Mesothelial cell of epicardium (in vitro differentiated cells): ENCODE measurements at places on chromosomes 3 and 15. TPM values are rescaled to one million over a fixed set of nuclear protein-coding genes. Genes with fewer than 3 reads are reported as not detected.

Gene GOLGA6B
- 0.18 to 0.57 TPM in 2 of 3 replicates, not detected in the other for total RNA-seq

Gene EDEM1
- 24.0 to 26.0 TPM (median 25.7 TPM) in 3 replicates for total RNA-seq

Gene GOLGA6L7
- total RNA-seq: not detected in 3 replicates

Gene RRP9
- 20.5 to 20.9 TPM (median 20.6 TPM) in 3 replicates for total RNA-seq

Gene RBMS3
- 42.5 to 46.3 TPM (median 45.4 TPM) in 3 replicates for total RNA-seq

Gene RYK
- 93.1 to 103 TPM (median 100 TPM) in 3 replicates for total RNA-seq

Gene LRRC3B
- 0.11 to 0.34 TPM (median 0.23 TPM) in 3 replicates for total RNA-seq

DNA sequence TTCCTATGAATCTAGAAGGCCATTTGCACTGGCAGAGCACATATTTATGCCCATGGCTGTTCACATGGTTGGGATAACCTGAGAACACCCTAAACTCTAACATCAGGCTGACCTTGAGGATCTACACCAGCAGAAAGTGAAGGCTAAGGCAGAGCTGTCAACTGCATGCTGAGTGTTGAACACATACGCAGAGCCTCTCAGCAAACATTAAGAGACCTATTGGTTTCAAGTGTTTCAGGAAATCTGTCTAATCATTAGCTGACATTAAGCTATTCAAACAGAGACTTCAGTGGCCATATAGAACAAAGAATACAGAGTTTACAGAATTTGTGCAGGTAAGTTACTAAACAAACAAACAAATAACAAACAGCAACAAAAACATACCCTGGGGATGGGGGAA, 16.1 kb upstream of the SEC61A1 start:
- no peak overlapping the region for H3K4me3 ChIP-seq
- peaks cover 57% of the 10 kb centered on the region for H3K27me3 ChIP-seq

DNA sequence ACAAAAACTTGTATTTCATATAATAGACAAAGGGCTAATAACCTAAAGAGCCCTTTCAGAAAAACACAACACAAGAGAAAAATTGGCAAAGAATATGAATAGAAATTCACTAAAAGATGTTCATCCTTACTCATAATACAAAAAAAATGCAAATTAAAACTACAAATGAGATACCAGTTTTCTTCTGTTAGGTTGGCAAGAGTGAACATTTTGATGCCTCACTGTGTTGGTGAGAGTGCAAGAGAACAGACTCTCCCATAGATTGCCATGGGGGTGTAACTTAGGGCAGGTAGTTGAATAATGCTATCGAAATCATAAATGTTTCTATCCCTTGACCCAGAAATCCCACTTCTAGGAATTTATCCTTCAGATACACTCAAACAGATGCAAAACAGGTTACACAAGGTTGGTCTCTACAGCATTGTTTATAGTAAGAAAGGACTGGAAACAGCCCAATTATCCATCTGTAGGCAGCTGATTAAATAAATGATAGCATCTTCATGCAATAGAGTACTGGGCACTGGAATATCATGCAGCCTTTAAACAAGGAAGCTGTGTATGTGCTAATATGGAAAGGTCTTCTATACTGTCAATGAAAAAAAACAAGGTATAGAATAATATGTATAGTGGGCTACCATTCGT, 146.3 kb downstream of the TLE3 start:
- H3K4me3 ChIP-seq: no peak overlapping the region
- H3K4me1 ChIP-seq: no peaks in the 10 kb centered on the region
- H3K36me3 ChIP-seq: no peaks in the 10 kb centered on the region

GRCh38 chr3:74693251-74693650, 78.8 kb upstream of the CNTN3 start:
- H3K4me3 ChIP-seq: no peak overlapping the region
- DNase-seq: no peak
- H3K4me1 ChIP-seq: no peaks in the 10 kb centered on the region
- H3K36me3 ChIP-seq: no peaks in the 10 kb centered on the region
- no peak overlapping the region for H3K27ac ChIP-seq

GRCh38 chr3:140842984-140843649, 98.5 kb upstream of the SLC25A36 start:
- no peaks in the 10 kb centered on the region for H3K4me1 ChIP-seq
- no peak overlapping the region for H3K27ac ChIP-seq
- no peaks in the 10 kb centered on the region for H3K36me3 ChIP-seq
- H3K4me3 ChIP-seq: no peak overlapping the region
- peaks cover 34% of the 10 kb centered on the region for H3K27me3 ChIP-seq
- no peak for DNase-seq

DNA sequence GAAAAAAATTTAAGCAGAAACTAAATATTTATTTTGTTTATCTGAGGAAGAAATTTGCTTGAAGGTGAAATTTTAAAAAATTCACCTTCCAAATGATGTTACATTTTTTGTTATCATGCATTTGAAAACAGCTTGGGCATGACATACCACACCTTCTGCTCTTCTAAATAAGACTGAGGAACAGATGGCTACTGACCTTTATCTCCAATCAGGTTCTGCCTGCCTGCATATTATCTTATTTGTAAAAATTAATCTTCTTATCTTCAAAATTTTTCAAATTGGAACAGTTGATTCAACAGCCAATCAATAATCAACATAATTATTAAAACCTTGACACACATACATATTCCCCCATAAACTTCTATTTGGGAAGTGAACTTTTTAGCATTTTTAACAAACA, 641.8 kb upstream of the ZNF385D start:
- peaks cover 12% of the 10 kb centered on the region for H3K27me3 ChIP-seq
- no peaks in the 10 kb centered on the region for H3K36me3 ChIP-seq
- no peak overlapping the region for H3K27ac ChIP-seq
- no peak overlapping the region for H3K4me3 ChIP-seq
- no peaks in the 10 kb centered on the region for H3K4me1 ChIP-seq

- DNase-seq: no peak
- peaks cover 8% of the 10 kb centered on the region for H3K4me1 ChIP-seq
Observed at GRCh38 chr3:37586280-37586679, 275.4 kb upstream of the CTDSPL start.

GRCh38 chr3:179630753-179631451, 21.9 kb upstream of the USP13 start:
- DNase-seq: no peak
- no peaks in the 10 kb centered on the region for H3K27me3 ChIP-seq
- H3K4me3 ChIP-seq: no peak overlapping the region
- H3K4me1 ChIP-seq: no peaks in the 10 kb centered on the region
- peaks cover under 1% of the 10 kb centered on the region for H3K36me3 ChIP-seq
- H3K27ac ChIP-seq: no peak overlapping the region

DNA sequence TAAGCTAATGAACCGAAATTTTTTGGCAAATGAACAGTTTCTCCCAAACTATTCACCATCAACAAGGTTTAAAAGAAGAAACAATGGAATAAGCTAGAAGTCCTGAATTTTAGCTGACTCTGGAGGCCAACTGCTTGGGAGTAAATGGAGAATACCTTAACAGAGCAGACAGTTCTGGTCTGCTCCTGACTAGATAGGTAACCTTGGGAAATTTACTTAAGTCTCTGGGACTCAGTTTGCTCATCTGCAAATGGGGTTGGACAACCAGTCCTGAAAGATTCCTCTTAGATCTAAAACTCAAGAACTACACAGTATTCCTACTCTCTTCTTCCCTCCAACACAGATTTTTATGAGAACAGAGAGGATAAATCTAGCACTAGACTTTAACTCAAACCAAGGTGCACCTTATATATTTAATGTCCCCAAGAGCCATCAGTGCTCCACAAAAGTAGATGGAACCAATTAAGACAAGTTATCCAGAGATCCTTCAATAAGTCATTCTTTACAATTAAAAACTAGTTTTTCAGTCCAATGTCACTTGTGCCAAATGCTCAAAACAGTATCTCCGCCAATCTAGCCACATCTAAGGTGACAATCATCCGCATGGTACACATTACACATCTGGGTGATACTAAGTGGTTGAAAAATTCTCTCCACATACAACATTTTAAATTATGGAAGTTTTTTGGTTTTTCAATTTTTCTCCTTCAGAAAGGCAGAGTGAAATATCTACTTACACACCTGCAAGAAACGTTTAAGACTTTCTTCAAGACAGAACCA, 1.5 kb downstream of the RHOA start:
- peak overlapping the region; percentile 92 for H3K4me3 ChIP-seq
- no peaks in the 10 kb centered on the region for H3K36me3 ChIP-seq
- no peaks in the 10 kb centered on the region for H3K27me3 ChIP-seq
- no peak for DNase-seq
- peak overlapping the region; percentile 97 for H3K27ac ChIP-seq
- peaks cover 42% of the 10 kb centered on the region for H3K4me1 ChIP-seq

- no peaks in the 10 kb centered on the region for H3K36me3 ChIP-seq
- peaks cover 33% of the 10 kb centered on the region for H3K4me1 ChIP-seq
- peak; percentile 40 for DNase-seq
- peaks cover 4% of the 10 kb centered on the region for H3K27me3 ChIP-seq
Observed at GRCh38 chr15:78208887-78209645, 25.3 kb downstream of the ACSBG1 start.

GRCh38 chr15:25439369-25439836, 579 bp upstream of the UBE3A start:
- H3K4me1 ChIP-seq: peaks cover 21% of the 10 kb centered on the region
- no peaks in the 10 kb centered on the region for H3K36me3 ChIP-seq
- DNase-seq: no peak
- H3K4me3 ChIP-seq: peak overlapping the region; percentile 87

- no peak for DNase-seq
- no peak overlapping the region for H3K4me3 ChIP-seq
- no peaks in the 10 kb centered on the region for H3K4me1 ChIP-seq
- H3K36me3 ChIP-seq: no peaks in the 10 kb centered on the region
- H3K27ac ChIP-seq: no peak overlapping the region
Observed at GRCh38 chr3:27253831-27254230, 115.4 kb downstream of the NEK10 start.

DNA sequence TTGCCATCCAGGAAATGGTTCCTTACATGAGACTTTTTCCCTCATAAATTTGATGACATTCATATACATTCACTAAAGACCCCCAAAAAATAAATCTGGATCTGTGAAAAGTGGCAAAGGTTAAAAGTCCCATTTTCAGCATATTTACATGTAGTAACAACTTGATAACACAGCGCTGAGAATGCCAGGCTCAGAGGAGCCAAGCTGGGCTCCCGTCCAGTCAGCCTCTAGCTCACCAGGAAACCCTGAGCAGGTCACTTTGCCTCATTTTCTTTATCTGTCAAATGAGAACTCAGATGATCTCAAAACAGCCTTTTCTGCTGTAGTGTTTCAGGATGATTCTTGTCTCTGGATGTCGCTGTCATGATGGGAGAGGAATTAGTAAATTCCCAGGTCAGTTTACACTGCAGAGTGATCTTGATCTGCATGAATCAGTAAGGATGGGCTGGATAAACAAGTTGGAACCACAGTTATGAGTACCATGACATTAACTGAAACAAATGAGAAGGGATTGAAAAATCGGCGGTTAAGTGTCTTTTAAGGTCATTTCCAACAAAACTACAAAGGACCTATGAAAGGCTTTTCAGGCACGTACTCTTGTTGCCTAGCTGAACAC, 82.8 kb downstream of the PPARG start:
- H3K27me3 ChIP-seq: no peaks in the 10 kb centered on the region
- peak overlapping the region; percentile 52 for H3K27ac ChIP-seq
- no peak for DNase-seq
- H3K36me3 ChIP-seq: peaks cover 7% of the 10 kb centered on the region

DNA sequence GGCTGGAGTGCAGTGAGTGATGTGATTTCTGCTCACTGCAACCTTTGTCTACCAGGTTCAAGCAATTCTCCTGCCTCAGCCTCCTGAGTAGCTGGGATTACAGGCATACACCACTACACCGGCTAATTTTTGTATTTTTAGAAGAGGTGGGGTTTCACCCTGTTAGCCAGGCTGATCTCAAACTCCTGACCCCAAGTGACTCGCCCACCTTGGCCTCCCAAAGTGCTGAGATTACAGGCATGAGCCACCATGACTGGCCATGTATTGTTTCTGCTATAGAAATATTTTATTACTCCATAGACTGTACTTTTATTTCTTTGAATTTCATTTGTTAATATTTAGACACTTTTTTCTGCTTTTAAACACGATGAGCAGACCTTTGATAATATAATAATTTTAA, 60.4 kb downstream of the GTF2E1 start:
- no peaks in the 10 kb centered on the region for H3K4me1 ChIP-seq
- no peaks in the 10 kb centered on the region for H3K36me3 ChIP-seq
- H3K27ac ChIP-seq: no peak overlapping the region
- no peak overlapping the region for H3K4me3 ChIP-seq
- no peaks in the 10 kb centered on the region for H3K27me3 ChIP-seq

DNA sequence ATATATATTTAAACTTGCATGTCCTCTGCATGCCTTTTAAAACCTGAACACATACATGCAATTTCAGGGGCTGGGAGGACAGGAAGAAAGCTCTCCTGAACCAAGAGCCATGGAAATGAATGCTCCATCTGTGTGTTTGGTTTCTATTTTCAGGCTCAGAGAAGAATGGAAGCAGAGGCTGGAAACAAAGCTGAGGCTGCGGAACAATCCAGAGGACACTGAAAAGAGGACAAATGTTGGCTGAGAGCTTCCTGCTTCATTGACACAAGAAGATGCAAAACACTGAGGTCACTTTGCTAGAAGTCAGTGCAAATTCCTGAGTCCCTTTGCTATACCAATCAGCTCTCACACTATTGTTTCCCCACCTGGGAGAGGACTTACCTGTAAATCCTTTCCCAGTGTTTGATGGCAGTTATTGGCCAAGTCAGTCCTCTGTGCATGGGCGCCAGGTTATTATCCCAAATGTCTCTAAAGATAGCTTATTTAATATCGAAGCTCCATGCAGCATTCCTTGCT, 12.7 kb downstream of the FAM240A start:
- no peaks in the 10 kb centered on the region for H3K27me3 ChIP-seq
- DNase-seq: no peak
- peak overlapping the region; percentile 48 for H3K27ac ChIP-seq
- peaks cover 59% of the 10 kb centered on the region for H3K4me1 ChIP-seq
- H3K4me3 ChIP-seq: no peak overlapping the region

DNA sequence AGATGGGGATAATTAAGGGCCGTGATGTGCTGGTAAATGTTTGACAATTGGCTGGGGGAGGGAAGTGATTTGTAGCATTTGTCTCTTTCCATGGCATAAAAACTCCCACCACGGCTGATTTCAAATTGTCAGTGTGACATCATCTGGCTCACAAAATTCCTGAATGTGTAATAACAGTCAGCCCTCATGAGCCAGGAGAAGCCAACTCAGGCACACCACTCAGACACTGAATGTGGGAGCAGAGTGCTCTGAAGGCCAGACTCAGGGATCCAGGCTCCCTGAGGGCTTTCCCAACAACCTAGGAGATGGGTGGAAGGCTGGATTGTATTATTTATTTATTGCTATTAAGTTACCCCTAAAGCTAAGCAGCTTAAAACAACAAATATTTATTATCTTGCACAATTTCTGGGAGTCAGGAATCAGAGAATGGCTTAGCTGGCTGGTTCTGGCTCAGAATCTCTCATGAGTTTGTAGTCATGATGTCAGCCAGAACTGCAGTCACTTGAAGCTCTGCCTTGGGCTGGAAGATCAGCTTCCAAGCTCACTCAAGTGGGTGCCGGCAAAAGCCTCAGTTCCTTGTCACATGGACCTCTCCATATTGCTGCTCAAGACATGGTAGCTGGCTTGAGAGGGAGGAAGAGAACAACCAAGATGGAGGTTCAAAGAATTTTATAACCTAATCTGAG, 6.5 kb upstream of the CPEB1 start:
- no peaks in the 10 kb centered on the region for H3K4me1 ChIP-seq
- no peak overlapping the region for H3K4me3 ChIP-seq
- no peak overlapping the region for H3K27ac ChIP-seq
- peaks cover 85% of the 10 kb centered on the region for H3K27me3 ChIP-seq
- no peaks in the 10 kb centered on the region for H3K36me3 ChIP-seq
- no peak for DNase-seq

- no peak for DNase-seq
- peaks cover 36% of the 10 kb centered on the region for H3K36me3 ChIP-seq
- H3K4me1 ChIP-seq: no peaks in the 10 kb centered on the region
- no peaks in the 10 kb centered on the region for H3K27me3 ChIP-seq
- H3K4me3 ChIP-seq: no peak overlapping the region
Observed at GRCh38 chr3:136050250-136050649, 84.7 kb downstream of the PPP2R3A start.
